Fibroblast of lung (primary cell): ENCODE measurements at places on chromosomes 1 and 21.

DNA sequence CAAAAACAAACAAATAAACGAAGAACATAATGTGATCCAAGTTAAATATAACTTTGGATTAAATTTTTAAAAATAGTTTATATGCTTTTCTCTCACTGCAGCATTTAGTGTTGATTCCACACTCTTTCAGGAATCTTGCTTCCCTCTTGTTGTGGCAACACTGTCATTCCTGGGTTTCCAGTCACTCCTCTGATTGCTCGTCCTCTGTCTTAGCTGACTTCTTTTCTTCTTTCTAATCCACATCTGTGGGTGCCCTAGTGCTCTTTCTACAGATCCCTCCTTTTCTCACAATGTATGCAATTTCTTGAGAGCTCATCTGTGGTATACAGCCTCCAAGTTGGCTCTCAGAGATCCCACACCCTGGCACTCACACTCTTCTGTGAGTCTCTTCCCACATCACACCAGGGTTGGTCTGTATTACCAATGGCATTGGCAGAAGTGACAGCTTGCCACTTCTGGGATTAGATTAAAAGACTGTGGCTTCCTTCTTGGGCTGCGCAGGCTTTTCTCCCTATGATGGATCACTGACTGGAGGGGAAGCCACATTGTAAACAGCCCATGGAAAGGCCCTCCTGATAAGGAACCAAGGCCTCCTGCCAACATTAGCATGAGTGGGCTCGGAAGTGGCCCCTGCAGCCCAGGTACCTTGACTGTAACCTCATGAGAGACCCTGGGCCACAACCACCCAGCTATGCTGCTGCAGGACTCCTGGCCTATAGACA is 11.5 kb upstream of the MYOC start:
- no peak for DNase-seq

GRCh38 chr1:222547944-222548671 is at the start of gene HHIPL2:
Gene HHIPL2 (minus strand): TSS chr1:222548104. CDS start chr1:222548044, 60 bp downstream.
- no peak for DNase-seq

- no peak for DNase-seq
These were observed 49.3 kb downstream of the PTGFR start for GRCh38 chr1:78540048-78540447.

- DNase-seq = peak; percentile 72
These were observed 78.4 kb upstream of the GPR88 start for GRCh38 chr1:100459358-100460114.

GRCh38 chr21:29343519-29343918 is 44.8 kb downstream of the BACH1 start:
- DNase-seq = peak; percentile 96

GRCh38 chr1:64745181-64745985 is 508 bp downstream of the RAVER2 start:
- DNase-seq = peak; percentile 10

DNA sequence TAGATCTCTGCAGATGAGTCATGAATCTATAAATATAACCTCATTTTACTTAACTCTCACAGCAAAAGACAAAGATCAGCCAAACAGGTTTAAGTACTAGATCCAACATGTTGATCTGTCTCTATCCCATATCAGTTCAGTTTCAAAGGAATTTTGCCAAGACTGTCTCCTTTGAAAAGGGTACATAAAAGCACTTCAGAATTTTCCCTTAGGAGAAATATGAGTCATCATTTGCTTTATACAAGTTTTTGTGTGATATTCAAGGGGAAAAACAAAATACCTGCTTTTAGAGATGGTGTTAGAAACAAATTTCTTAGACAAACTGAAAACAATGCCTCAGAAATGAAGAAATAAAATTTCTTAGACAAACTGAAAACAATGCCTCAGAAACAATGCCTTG is 73.5 kb upstream of the LRRC7 start:
- DNase-seq = peak; percentile 18

DNA sequence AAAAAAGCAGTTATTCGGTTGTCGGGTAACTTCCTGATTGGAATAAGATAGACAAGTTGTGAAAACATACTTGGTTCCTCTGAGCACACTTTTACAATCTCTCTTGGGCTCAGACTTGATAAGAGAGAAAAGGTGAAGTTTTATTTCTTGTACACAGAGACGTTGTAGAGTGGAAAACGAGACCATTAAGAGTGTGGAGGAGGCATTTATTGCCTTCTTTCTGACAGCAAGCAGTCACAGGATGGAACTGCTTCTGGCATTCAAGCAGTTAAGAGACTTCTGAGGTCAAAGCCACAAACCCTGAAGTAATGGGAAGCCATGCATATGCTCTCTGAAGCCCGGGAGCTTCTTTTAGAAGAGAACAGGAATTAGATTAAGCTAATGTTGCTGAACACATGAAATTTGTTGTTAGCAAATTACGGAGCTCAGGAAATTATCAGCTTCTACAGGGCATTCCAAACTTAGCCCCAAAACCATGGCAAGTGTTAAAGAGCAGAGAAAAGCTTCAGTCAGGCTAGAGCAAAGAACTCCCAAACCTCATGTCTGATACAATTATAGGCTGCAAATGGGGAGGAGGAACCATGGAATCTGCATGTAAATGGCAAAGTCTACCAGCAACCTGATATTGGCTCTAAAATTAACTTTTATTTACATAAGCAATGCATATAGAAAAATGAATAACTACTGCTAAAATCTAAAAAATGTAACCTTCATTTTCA is 26.0 kb downstream of the S1PR1 start:
- DNase-seq = no peak

DNA sequence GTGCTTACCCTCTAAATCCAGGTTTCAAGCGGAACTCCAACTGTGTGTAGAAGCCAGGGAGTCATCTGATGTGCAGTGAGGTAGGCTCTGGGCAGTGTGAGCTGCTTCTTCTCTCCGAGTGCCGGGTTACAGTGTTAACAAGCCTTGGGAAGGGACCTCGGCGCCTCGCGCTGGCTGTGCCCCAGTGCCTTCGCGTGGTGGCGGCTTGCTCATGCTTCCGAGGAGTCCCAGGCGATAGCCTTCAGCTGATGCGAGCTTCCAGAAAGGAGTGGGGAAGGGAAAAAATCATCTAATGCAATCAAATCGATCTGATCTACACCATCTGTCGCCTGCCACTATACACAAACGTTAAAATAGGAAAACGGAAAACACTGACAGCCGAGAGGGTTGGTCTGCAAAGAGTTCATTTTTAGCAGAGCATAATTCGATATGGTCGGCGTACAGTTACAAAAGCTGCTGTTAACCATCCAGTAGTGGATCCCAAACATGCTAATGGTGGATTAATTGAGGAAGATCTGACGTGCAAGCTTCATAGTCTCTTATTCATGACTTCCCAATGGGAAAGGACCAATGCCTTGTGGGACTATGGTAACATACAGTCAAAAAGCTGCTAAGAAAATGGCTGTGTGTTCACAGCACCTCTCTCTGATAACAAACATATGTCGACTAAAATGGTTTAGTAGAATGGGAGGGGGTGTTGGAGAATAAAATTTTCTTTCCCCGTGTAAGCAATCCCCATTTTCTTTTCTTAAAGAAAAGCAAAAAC is 128.7 kb upstream of the DPYD start:
- DNase-seq = peak; percentile 24

DNA sequence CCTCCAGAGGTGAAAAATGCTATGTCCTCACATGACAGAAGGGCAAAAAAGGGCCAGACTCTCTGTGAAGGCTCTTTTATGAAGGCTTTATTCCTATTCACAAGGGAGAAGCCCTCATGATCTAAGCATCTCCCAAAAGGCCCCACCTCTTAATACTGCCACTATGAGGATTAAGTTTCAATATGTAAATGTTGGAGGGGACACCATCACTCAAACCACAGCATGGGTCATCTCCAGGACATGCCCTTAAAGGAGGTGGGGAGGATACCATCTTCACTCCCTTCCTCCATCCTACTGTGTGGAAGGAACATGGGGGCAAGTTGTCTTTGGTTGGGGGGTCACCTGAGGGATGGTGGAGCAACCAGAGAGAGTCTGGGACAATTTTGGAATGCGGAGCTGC is 170.1 kb downstream of the TRIM33 start:
- no peak for DNase-seq

GRCh38 chr1:40450495-40451237 is 390 bp downstream of the ZFP69B start:
- DNase-seq = peak; percentile 96

- no peak for DNase-seq
These were observed 39.5 kb downstream of the TMEM51 start for GRCh38 chr1:15192916-15193550.

- DNase-seq = no peak
These were observed 5.2 kb downstream of the GIPC2 start for GRCh38 chr1:78051005-78051404.

GRCh38 chr1:224458296-224458695 is 23.7 kb upstream of the WDR26 start:
- no peak for DNase-seq

DNA sequence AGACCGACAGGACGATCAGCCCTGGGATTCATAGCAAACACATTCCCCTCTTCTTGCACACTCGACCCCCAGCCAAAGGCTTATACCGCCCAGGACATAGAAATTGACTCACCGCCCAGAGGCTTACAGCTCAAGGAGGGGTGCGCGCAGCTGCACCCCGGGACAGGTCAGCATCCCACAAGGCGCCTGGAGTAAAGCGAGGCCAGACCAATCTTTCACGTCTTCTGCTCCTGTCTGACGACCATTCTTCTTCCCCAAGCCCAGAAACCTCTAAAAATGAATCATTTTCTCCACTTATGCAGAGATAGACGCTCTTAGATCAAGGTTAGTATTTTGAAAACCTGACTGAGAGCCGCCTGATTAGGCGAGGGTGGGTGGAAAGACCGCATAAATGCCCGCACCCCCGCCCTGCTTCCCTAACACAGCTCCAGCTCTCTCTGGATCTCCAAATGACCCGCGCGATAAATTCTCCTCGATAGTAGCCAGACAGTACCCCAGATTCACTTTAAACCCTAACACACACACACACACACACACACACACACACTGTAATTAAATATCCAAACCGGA is 1.9 kb upstream of the LHX8 start:
- no peak for DNase-seq

- no peak for DNase-seq
These were observed at the start of gene PLA2G2D for GRCh38 chr1:20119347-20119746. Gene PLA2G2D (minus strand): TSS chr1:20119536. CDS start chr1:20119498, 38 bp downstream.

DNA sequence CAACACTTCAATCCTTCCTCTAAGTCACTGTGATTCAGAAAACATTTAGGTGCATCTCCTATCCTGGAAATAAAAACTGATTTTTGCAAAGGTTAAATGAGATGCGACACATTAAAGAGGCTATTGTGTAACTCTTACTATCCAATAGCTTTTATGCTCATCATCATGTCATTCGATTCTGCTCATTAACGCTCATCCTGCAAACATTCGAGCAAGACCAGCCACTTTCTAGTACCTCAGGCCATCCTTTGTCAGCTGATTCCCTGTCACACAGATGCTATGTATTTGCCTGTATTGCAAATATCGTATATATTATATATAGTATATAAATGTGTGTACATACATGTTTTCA is 131.6 kb downstream of the TLR5 start:
- DNase-seq = no peak

DNA sequence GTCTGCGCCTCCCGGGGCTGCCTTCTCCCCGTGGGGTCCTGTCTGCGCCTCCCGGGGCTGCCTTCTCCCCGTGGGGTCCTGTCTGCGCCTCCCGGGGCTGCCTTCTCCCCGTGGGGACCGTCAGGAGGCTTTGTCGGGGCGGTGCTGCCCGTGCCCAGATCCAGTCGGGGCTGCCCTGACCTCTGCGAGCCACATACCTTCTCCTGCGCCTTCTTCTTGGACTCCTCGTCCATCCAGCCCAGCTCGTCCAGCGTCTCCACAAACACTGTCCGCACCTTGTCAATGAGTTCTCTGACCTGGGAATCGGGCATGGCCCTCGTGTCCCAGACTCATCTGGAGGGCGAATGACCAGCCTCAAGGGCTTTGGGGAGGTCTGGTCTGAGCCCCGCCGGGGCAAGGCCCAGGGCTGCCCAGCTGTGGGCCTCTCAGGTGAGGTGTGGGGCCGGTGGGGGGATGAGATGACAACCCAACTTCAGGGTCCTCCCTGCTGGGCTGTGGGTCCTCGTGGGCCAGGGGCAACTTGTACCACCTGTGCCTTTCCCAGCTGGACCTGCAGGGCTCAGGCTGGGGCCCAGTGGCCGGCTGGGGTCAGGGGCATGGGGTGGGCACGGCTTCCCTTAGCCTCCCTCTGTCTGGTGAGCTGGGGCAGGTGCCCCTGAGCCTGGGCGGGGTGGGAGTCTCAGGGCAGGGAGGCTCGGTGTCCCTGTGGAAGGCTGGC is 9.4 kb downstream of the PRXL2B start:
- no peak for DNase-seq

- no peak for DNase-seq
These were observed 464.2 kb downstream of the PTPRU start for GRCh38 chr1:29700491-29700890.

GRCh38 chr1:46204406-46204742 is 1.2 kb downstream of the LURAP1 start:
- no peak for DNase-seq

DNA sequence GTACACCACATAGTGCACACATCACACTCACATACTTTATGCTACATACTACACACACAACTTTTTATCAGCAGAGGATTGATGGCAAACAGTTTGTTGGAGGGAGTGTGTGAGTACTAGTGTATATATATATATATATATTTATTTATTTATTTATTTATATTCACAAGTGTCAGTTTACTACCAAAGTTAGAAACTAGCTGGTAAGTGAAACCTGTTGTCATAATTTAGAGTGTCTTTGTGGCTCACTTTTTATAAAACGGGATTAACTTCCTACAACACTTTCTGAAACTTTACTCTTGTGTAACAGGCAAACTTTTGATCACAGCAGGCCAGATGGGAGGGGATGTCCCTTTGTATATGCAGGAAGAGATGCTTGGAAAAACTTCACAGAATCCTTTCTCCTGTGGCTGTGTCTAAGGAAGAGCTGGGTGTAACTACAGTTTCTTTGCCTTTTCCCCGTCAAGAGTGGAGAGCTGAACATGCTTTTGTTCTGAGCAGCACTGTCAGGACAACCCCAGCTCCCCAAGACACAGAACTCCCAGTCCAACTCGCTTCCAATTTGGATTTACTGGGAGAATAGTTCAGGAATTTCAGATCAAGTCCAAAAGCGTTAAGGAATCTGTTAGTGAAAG is 1.9 kb upstream of the SAMD13 start:
- peak; percentile 27 for DNase-seq

DNA sequence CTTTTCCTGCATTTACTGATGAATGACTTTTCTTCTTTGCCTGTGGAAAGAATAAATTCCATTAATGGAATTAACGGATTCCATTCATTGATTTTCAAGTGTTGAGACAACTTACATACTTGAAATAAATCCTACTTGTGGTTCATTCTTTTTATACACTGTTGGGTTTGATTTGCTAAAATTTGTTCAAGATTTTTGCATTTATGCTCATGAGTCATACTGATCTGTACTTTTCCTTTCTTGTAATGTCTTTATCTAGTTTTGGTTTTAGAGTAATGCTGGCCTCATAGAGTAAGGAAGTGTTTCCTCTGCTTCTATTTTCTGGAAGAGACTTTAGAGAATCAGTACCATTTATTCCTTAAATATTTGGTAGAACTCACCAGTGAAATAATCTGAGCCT is 14.4 kb downstream of the UROD start:
- peak; percentile 36 for DNase-seq

GRCh38 chr1:160030657-160031364 is 979 bp downstream of the PIGM start:
- peak; percentile 2 for DNase-seq
